ENCODE measurements at places on chromosomes 16 and 17.

DNA sequence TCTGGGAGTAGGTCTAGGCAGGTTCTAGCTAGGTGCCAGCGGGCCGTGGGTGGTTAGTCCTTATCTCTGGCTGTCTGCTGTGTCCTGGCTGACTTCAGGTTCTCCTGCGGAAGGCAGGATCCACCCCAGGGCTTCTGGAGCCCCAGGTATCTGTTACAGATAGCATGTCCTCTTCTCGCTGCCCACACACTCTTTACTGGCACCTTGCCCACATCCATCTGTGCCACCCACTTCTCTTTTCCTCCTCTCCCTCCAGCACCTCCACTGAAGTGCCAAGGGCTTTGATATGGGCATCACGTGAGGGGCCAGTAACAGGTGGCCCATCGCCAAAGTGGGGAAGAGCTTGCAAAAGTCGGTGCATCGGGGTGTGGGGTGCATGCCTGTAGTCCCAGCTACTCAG is 4.6 kb upstream of the MPP2 start:
- H3K4me3 ChIP-seq, result no peak overlapping the region
- H3K36me3 ChIP-seq, result no peaks in the 10 kb centered on the region
- no peak for DNase-seq
- peaks cover 4% of the 10 kb centered on the region for H3K4me1 ChIP-seq
- no peak overlapping the region for H3K27ac ChIP-seq

DNA sequence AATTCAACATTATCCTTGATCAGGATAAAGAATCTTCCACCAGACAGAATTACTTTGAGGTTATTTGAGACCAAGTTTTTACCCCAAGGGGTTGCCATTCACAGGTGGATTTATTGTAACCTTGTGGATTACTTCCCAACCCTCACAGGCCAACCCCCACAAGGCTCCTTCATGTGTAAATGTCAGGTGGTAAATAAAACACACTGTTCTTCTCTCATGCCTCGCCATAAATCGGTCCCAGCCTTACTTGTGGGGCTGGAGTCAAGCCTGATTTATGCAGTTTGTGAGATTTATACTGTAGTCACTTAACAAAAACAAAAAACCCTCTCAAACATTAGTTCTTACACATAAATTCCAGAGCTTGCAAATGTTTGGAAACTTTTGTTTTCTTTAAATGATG is 98.6 kb upstream of the IRX3 start:
- no peaks in the 10 kb centered on the region for H3K27me3 ChIP-seq
- no peaks in the 10 kb centered on the region for H3K36me3 ChIP-seq
- H3K4me1 ChIP-seq, result no peaks in the 10 kb centered on the region

DNA sequence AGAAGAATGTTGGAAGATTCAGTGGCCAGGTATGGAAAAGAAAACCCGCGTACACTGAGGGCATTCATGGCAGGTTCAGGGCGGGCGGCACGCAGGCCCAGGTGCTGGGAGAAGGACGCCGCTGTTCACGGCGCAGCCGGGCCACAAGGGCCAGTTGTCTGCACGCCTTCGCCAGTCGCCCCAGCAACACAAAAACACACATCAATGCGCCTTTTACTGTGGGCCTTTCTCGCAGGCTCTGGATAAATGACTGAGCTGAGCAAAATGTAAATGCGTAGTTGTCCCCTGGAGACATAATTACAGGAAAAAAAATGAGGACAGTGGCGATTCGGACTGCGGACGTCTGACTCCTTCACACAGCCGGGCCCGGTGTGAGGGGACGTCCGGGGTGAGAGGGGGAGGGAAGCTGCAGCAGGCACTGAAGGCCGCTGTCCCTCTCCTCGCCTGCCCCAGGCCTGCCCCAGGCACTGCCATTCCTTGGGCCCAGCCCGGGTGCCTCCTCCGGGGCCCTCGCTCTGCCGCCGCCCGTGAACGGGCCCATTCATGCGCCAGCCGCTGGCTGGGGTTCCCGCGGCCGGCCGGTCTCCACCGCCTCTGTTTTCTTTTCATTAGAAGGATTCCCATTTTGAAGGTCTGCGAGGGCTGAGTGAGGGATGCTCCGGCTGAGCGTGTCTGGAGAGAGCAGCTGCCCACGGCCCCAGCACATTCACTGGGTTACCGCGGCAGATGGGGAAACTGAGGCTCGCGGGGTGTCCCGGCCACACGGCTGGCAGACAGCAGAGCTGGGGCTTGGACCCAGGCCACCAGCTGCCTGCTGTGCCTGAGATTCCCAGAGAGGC is 6.5 kb upstream of the ZNF469 start:
- H3K4me1 ChIP-seq, result peaks cover 2% of the 10 kb centered on the region
- no peak for DNase-seq
- H3K27ac ChIP-seq, result no peak overlapping the region
- no peak overlapping the region for H3K4me3 ChIP-seq
- no peaks in the 10 kb centered on the region for H3K36me3 ChIP-seq

GRCh38 chr17:8153957-8154607 is 1.9 kb upstream of the PER1 start:
- H3K4me1 ChIP-seq, result peaks cover 9% of the 10 kb centered on the region
- no peaks in the 10 kb centered on the region for H3K27me3 ChIP-seq
- peaks cover 7% of the 10 kb centered on the region for H3K36me3 ChIP-seq
- H3K4me3 ChIP-seq, result peak overlapping the region; percentile 27

DNA sequence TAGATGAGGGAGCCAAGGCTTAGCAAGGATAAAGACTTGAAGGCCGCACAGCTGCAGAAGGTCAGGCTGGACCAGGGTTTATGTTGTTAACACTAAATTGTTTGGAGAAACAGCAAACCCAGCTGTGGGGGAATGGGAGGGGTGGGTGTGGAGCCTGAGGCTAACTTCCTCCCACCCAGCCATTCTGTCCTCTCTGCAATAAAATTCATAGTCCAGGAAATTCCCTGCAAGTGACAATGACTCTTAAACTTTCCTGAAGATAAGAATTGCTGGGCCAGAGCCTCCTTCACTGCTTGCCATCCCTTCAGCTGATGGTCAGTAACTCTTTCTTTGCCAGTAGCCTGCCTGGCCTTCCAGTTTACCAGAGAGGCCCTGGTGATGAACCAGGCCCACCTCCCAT is 19.4 kb upstream of the ATP5MC1 start:
- no peak overlapping the region for H3K4me3 ChIP-seq
- H3K4me1 ChIP-seq, result no peaks in the 10 kb centered on the region
- no peaks in the 10 kb centered on the region for H3K36me3 ChIP-seq
- no peak overlapping the region for H3K27ac ChIP-seq
- no peaks in the 10 kb centered on the region for H3K27me3 ChIP-seq
- no peak for DNase-seq
